ENCODE measurements at places on chromosomes 11 and 22. TPM values are rescaled to one million over a fixed set of nuclear protein-coding genes. Genes with fewer than 3 reads are reported as not detected.
A peak's percentile ranks its signal among the peaks of the same experiment; 100 is the strongest.

OR8G1 gene
- total RNA-seq = not detected

OR6M1 gene
- total RNA-seq = not detected

KCNJ1 gene
- not detected for total RNA-seq

MS4A1 gene
- total RNA-seq = 2.5 TPM

CCDC88B gene
- 9.5 TPM for total RNA-seq

MS4A6E gene
- not detected for total RNA-seq

SLC22A6 gene
- total RNA-seq = not detected

FERMT3 gene
- 30.3 TPM for total RNA-seq

MS4A18 gene
- not detected for total RNA-seq

AIFM3 gene
- total RNA-seq = 0.62 TPM

SUSD2 gene
- total RNA-seq = 29.5 TPM

STK33 gene
- total RNA-seq = 6.1 TPM

SPI1 gene
- total RNA-seq = 47.0 TPM

GRCh38 chr11:126007238-126007637, 55.4 kb downstream of the CDON start:
- DNase-seq = no peak

GRCh38 chr22:20138417-20138738, 6.8 kb downstream of the ZDHHC8 start:
- no peak for DNase-seq

DNA sequence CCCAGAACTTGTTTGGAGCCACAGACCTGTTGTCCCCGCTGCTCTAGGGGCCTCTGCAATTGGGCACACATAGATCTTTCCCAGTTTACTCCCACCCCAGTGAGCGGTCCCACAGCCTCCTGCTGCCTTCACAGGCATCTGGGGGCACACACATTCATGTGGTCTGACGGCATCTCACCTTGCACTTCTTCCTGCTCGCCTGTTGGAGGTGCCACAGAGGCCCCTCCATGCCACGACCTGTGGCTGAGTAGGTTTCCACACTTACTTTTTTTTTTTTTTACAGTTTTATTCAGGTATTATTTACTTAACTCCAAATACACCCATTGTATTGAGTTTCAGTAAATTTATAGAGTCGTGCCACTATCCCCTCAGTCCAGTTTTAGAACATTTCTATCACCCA, 68.9 kb upstream of the SEPTIN5 start:
- peak; percentile 49 for DNase-seq

DNA sequence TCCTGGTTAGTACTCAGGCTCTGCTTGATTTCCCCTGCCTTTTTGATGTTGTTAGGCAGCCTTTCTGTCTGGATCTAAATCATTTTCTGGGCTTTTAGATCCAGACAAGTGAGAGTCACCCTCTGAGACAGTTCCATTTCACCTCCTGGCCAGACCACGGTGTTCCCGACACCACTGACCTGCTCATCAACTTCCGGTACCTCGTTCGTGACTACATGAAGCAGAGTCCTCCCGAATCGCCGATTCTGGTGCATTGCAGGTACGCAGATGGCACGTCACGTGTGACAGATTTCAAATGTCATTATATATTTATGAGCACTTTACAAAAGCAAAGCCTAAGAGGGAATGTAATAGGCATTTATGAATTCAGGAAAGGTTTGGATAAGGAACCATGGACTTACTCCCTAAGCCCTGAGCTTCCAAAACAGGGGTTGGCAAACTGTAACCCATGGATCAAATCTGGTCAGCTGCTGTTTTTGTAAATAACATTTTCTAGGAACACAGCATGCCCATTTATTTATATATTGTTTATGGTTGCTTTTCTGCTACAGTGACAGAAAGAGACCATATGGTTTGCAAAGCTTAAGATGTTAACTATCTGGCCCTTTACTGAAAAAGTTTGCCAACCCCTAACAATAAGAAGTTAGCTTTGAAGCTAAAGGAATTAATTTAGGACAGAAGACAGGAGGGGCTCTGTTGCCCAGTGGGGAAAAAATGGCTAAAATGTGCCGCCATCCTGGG, 53.1 kb upstream of the OR4B1 start:
- DNase-seq = no peak

- peak; percentile 100 for DNase-seq
Measured at GRCh38 chr11:114400216-114400914, at the start of the genes C11orf71 and RBM7. Gene C11orf71 (minus strand): TSS chr11:114400511. CDS start chr11:114400331, 180 bp downstream. Gene RBM7 (plus strand): TSS chr11:114400666. CDS start chr11:114400672, 6 bp downstream.

- no peak for DNase-seq
Measured at GRCh38 chr11:91312541-91312940, 912.1 kb upstream of the FAT3 start.

DNA sequence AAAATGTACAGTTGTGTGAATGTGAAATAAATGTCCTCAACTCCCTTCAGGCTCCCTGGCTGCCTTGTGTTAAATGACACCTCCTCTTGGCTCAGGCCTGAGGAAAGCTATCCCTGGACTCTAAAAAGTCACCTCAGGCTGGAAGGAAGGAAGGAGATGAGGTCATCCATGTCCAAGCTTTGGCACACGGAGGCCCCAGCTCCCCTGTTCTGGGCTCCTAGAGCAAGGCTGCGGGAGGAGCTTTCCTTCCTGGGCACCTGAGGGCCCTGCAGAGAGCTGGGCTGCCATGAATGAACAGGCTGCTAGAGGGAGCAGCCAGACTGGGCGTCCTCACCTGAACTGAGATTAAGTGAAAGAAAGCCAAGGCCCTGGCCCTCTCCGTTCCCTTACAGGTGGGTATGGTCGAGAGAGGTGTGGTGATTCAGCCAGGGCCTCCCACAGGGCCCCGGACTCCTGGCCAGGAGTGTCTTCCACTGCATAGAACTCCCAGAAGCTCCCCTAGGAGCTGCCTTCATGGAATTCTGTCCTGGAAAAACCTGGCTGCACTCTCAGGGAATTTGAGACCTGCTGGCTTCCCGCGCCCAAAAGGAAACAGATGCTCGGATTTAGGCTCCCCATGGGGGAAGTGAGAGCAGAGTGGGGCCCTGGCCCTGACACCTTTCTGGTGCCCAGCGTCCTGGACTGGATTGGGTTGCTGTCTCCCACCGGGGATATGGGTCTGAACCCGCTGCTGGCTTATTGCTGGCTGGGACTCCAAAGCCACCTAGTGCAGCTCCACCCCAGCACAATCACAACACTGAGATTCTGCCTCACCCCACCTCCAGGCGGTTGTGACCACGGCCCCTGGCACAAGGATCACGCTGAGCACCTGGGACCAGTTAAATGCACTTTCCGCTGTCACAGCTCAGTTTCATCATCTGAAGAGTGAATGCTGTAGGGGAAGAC, 22.2 kb downstream of the MYBPC3 start:
- no peak for DNase-seq

- DNase-seq = peak; percentile 78
Measured at GRCh38 chr11:1208394-1209261, 14.2 kb upstream of the MUC5B start.

GRCh38 chr11:104343578-104343977, 179.6 kb upstream of the PDGFD start:
- DNase-seq = no peak

GRCh38 chr11:65241692-65242091, 20.1 kb upstream of the POLA2 start:
- DNase-seq = no peak

DNA sequence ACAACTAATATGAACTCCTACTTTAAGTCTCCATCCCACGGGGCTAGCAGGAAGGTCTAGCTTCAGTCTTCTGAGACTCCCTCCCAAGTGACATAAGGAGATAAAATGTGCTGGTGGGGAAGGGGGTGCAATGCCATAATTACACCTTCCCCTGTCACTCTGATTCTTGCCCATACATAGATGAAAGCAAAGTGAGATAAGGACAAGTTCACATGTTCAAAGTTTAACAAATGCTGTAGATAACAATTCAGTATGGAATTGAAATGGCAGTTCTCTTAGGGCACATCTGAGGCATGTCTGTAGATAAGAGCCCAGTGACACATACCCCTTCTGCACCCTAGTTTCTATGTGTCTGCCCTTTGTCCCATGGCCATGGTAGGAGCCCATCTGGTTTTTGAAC, 38.2 kb upstream of the PANX1 start:
- no peak for DNase-seq

DNA sequence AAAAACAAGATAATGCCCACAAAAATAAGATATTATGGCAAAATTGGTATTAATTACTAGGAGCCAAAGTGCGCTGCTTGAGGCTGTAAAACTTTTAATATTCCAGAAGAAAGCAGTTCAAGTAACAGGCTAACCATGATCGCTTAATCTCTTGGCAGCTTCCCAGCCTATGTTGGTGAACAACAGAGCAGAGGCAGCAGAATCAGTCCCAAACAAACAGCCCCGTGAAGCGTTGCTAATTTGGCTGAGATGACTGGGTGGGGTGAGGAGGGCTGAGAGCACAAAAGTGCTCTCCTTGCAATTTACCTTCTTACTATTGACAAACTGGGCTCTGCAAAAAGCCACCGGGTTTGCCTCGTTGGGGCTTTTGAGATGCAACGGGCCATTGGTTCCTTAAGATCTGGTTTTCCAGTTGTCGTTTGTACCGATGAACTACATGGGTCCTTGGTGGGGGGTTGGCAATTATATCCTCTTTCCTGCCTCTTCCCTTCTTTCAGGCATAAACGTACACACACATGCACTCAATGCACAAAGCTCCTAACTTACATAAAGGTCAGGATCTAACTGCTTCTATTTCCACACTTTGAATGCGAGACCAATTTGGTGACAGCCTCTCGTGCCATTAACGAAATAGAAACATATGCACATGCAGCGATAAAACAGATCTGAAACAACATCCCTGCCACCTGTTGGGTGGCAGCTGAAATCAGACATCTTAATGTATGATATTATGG, 407.6 kb upstream of the CADM1 start:
- no peak for DNase-seq

- no peak for DNase-seq
Measured at GRCh38 chr22:29096736-29097669, 24.2 kb downstream of the KREMEN1 start.

DNA sequence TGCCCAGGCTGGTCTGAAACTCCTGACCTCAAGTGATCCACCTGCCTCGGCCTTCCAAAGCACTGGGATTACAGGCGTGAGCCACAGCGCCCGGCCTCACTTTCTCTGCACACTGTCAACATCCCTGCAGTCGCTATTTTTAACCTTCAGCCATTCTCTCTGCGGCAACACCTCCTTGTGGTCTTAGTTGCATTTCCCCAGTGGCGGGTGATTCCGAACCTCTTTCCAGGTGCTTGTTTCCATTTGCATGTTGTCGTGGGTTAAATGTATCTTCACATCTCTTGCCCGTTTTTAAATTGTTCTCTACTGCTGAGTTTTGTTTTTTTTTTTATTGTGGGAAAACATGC, 2.2 kb upstream of the SCT start:
- no peak for DNase-seq

DNA sequence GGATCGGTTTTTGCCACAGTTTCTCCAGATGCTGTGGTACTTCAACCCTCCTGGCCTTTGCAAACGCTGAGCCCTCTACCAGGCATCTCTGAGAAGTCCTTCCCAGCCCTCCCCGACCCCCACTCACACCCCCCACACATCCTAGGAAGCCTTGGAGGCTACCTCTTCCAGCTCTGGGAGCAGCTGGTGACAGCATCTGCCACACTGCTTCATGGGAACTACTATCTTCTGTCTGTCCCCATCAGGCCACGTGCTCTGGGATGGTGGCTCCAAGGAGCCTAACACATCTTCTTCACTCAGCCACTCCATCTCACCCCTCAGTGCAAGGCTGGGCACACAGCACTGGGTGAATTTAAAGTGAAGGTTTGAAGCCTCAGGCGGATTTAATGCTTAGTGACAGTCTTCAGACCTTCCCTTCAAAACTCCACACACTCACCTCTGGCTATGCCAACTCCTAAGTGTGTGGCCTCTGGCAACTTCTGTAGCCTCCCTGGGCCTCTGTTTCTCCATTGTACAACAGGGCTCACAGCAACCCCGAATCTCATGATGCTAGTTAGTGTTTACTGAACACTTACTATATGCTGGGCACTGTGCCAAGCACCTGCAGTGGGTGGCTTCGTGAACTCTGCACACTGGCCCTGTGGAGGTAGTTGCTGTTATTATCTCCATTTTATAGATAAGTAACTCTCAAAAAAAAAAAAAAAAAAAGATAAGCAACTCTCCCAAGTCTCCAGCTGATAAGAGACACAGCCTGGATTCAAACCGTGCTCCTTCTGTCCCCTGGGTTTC, 7.3 kb upstream of the TP53I11 start:
- no peak for DNase-seq

DNA sequence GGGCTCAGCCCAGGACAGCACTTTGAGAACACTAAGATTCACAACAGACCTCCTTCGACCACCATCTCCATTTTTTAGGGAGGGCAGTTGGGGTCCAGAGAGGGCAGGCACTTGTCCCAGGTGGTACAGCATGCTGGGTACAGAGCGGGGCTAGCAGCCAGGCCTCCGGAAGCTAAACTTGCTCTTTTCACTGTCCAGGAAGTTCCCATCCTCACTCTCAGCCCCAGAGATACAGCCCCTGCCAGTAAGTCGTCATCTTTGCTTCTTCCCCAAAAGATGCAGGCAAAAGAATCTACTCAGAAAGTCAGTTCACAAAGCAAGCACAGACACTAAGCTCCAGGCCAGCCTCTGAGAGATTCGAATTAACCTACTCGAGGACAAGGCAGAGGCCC, 6.7 kb upstream of the RAB3IL1 start:
- no peak for DNase-seq

- no peak for DNase-seq
Measured at GRCh38 chr11:130511765-130512164, 63.3 kb downstream of the ADAMTS15 start.

DNA sequence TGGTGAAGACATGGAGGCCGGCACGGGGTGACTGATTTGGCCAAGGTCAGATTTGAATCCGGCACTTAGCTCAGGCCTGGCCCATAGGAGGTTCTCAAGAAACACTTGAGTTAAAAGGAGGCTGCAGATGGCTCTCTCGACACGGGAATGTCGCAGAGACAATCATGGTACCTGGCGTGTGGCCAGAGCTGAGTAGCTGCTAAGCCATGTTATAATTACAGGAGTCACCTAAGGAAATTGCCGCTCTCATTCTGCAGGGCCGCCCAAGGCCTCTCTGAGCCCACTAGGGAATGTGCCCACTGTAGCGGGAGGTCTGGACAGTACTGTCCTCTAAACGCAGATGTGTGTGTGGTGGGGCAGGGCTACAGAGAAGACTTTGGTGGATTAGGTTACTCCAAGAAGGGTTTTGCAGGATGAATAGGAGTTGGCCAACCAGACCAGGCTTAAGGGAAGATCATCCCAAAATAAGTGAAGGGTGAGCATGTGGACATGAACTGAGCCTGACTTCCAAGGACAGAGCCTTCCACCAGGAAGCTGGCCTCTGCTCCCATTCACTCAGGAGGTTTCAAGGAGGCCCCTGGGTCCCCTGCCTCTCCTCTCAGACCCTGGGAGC, 19.3 kb upstream of the PRR5 start:
- no peak for DNase-seq

- DNase-seq = peak; percentile 49
Measured at GRCh38 chr11:68678031-68678441, 6.3 kb upstream of the GAL start.

- no peak for DNase-seq
Measured at GRCh38 chr11:30801357-30801756, 215.2 kb upstream of the MPPED2 start.

DNA sequence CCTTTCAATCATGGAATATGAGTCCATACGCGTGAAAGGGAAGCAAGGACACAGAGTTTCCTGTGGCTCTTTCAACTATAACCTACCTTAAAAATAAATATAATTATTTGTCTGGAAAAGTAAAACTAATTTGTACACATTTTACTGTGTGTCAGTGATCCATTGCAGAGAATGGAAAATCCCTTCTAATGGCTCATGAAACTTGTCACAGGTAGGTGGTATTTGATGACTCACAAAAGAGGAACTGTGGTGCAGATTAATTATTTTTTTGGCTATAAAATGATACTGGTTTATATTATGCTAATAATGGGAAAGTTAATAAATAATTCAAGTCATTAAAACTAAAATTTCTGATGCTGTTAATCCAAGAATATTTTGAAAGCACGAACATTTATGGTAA, 792.2 kb downstream of the METTL15 start:
- no peak for DNase-seq

- no peak for DNase-seq
Measured at GRCh38 chr11:94401773-94402265, 600 bp upstream of the GPR83 start.

Measured in posterior vena cava (tissue), 2 donors.